Hair follicle dermal papilla cell (primary cell): ENCODE measurements at places on chromosomes 5 and 9. TPM values are rescaled to one million over a fixed set of nuclear protein-coding genes. Genes with fewer than 3 reads are reported as not detected.

The SHISAL2B gene
- not detected in 2 replicates for total RNA-seq

The CCL27 gene
- not detected in 2 replicates for total RNA-seq

The CCIN gene
- total RNA-seq = 0.81 and 0.97 TPM in 2 replicates

The PCA3 gene
- 0.12 TPM in 1 of 2 replicates, not detected in the other for total RNA-seq

The FOXD4L3 gene
- total RNA-seq = 0.49 TPM in 1 of 2 replicates, not detected in the other

The OR1Q1 gene
- total RNA-seq = 0.36 and 0.65 TPM in 2 replicates

The HCN1 gene
- total RNA-seq = under 0.01 and 0.12 TPM in 2 replicates

The ADGRD2 gene
- not detected in 2 replicates for total RNA-seq

The PDZD2 gene
- 0.81 and 6.0 TPM in 2 replicates for total RNA-seq

The PCDHGB2 gene
- 4.1 and 4.6 TPM in 2 replicates for total RNA-seq

The GDNF gene
- total RNA-seq = 9.5 and 11.5 TPM in 2 replicates

The PCDHAC2 gene
- total RNA-seq = 0.73 and 1.8 TPM in 2 replicates

The ARHGEF37 gene
- total RNA-seq = 1.9 and 2.4 TPM in 2 replicates

The PFN3 gene
- not detected in 2 replicates for total RNA-seq

The DIPK1B gene
- 0.12 TPM in 1 of 2 replicates, not detected in the other for total RNA-seq

The SLC46A2 gene
- not detected in 2 replicates for total RNA-seq
